M059J (cell line): ENCODE measurements at places on chromosomes 7 and 10.

DNA sequence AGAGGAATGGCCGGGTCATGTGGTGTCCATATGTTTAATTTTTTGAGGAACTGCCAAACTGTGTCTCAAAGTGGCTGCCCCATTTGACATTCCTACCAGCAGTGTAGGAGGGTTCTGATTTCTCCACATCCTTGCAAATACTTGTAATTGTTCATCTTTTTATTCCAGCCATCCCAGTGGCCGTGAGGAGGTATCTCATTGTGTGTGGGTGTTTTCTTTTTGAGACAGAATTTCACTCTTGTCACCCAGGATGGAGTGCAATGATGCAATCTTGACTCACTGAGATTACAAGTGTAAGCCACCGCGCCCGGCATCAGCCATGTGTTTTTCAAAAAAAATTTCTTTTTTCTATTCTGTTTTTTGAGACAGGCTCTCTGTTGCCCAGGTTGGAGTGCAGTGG lies 38.7 kb upstream of the DLG5 start:
- DNase-seq: peak; percentile 50

GRCh38 chr10:103613616-103614015 lies 120.1 kb downstream of the NEURL1 start:
- DNase-seq: no peak

DNA sequence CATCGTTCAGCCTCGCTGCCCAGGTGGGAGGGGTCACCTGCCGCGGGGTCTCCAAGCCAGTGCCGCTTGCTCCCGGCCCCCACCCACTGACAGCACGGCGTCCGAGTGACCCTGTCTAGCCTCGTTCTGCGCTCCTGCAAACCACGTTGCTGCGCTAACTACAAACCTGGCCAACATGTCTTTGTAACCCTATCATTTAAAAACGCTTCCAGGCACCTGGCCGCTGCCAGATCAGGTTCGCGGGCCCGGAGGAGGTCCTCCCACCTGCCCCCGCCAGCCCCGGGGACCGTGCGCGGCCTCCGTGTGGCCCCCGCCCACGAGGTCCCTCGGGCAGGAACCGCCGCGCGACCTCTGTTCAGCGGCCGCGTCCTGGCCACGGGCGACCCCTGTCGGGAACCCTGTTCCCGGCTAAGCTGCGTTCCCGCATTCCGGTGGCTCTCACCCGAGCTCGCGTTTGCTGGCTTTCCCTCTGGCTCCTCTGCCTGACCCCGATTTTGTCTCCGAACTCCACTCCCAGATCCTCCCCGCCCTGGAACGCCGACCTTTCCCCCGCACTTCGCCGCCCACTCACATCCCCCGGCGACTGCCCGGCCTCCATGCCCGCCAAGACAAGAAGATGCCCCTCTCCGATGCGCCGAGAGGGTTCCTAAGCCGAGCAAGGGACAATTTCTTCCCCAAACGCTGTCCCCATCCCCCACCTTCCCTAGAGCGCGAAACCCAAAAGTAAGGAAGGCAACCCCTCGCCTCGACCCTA lies 2.4 kb downstream of the SFMBT2 start:
- peak; percentile 32 for DNase-seq

- no peak for DNase-seq
These were observed 337.9 kb upstream of the SORCS1 start for GRCh38 chr10:107502229-107502985.

- peak; percentile 45 for DNase-seq
These were observed 67.5 kb upstream of the C10orf90 start for GRCh38 chr10:126738001-126738400.

DNA sequence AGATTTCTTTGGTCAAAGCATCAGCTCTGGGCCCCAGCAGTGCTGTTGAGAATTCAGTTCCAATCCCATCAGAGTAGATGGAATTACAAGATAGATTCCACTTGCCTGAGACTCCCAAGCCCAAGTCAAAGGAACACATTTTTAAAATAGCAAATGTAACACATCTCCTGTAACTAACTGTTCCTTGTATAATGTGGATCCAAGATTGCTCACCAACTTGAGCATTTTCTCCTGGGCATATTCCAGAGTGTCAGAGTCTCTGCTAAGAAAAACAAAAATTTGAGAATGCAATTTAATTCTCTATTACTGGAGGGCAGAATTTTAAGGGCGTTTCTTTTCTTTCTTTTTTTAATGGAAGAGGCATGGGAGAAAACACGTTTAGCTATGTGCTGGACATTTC lies 136.7 kb downstream of the NEBL start:
- DNase-seq: no peak

GRCh38 chr7:265192-265997 lies 24.6 kb upstream of the FOXL3 start:
- DNase-seq: peak; percentile 38

DNA sequence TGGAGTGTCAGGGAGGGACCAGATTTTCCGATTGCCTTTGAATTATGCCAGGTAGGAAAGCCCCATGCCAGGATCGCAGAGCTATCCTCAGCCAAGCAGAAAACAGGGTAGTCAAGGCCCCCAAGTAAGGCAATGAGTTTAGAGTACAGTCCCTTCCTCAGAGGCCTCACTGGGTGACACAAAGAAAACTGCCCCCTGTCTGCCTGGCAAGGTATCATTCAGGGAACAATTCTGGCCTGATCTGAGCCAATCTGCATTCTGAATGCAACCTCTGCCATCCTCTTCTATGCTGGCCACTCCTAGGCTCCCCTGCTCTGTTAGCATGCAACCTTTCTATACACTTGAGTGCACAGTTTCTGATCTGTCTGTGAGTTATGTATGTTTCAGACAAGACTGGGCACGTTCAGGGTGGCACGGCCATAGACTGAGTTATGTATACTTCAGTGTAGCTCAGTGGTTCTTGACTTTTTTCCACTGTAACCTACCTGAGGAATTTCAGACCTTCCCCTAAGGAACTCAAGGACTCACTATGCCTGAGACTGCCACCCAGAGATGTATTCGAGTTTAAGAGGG lies 336.8 kb downstream of the PLXNA4 start:
- DNase-seq: no peak

DNA sequence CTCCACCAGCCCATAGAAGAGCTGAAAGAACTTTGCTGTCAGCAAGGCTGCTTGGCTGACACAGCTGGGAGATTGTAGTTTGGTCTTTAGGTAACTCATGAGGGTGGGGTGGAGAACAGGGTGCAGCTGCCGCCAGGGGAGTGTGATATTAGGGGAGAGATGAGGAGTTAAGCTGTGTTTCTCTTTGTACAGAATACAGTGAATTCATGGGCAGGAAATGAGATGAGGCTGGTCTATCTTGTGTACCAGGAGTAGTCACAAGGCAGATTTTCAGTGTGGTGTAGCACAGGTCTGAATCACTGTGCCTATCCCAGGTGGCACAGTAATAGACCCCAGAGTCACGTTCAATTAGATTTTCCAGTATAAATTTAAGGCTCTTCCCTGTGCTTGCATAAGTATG lies 56.6 kb upstream of the TARP start:
- no peak for DNase-seq

DNA sequence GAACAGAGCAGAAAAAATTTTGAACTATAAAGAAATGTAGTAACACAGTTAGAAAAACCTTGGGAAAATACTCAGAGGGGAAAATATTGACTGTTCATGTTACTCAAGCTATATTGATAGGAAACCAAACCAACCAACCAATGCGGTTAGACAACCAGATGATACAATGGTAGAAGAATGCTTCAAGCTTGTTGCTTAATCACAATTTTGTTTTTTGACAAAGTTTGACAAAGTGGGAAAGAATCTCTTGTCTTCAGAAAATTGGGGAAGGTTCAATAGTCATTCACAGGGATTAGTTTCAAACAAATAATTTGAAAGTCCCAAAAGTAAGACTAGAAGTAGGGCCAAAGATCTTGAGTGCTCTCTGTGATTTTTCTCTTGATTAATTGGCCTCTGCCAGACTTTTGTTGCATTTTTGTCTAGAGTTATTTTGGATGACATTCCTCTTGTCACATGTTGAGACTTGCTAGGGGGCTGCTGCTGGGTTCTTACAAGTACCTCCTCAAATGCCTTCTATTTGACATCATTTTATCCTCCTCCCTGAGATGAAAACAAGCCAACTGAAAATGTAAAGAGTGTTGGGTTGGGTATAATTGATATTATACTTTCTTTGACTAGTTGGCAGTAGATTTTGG lies 233.1 kb upstream of the PHYHIPL start:
- DNase-seq: no peak

DNA sequence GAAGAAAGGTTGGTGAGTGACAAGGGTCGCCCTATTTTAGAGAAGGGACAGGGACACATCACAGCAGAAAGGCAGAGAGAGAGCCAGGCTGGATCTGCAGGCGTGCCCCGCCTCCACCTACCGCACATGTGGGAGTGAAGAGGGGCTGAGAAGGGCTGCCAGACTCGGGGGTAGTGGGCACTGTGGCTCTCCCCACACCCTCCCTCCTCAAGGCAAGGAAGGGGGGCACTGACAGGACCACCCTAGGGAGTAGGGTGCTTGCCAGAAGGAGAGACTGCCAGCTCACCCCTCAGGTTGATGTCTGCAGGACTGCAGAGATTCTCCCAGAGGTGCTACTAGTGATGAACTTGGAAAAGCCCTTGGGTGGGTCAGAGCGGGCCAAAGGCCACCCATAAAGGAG lies 62.8 kb upstream of the ZRANB1 start:
- DNase-seq: no peak

DNA sequence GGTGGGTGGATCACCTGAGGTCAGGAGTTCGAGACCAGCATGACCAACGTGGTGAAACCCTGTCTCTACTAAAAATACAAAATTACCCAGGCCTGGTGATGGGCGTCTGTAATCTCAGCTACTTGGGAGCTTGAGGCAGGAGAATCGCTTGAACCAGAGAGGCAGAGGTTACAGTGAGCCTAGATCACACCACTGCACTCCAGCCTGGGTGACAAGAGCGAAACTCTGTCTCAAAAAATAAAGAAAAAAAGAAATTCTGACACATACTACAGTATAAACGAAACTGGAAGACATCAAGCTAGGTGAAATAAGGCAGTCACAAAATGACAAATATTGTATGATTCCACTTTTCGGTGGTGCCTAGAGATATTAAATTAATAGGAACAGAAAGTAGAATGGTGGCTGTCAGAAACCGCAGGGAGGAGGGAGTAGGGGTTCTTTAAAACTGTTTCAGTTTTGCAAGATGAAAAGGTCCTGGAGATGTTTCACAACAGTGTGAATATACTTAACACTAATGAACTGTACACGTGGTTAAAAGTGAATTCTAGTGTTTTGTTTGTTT lies 23.2 kb downstream of the PILRA start:
- no peak for DNase-seq

- peak; percentile 69 for DNase-seq
These were observed 301.3 kb downstream of the RNLS start for GRCh38 chr10:88281592-88282347.

- peak; percentile 62 for DNase-seq
These were observed 40.4 kb downstream of the CREB3L2 start for GRCh38 chr7:137961200-137962177.

DNA sequence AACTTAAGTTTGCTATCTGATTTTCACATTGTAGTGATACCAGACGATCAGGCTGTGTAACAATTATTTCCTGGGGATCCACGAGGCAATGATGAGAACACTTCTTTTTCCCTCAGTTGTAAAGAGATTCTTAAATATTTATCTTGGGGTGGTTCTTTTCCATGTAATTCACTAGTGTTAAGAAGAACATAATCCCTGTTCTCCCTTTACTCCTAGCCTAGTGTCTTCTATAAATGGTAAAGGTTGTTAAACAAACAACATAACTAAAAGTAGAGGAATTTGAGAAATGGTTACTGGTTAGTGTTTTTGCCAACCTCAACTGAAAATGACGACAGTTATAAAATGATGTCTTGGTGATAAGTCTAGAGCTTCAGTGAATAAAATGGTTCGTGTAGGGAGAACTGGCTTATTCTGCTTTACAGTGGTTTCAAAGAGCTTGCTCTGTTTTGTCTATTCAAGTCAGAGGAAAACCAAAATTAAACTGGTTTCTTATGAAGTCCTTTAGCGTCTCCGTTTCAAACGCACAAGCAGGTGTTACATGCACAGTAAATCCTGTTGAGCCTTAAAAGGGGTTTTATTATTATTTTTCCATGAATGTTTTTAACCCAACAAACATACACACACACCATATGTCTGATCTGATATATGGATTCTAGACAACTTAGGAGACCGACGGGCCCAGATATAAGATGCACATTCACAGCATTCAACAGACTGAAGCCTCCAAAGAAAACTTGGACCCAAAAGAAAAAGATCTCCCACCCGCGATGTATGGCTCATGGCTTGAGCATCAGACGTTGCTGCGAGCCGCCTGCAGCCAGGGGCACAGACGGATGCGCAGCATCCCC lies 1.1 kb downstream of the TBX20 start:
- no peak for DNase-seq

- no peak for DNase-seq
These were observed 33.6 kb downstream of the SUFU start for GRCh38 chr10:102537367-102537766.

GRCh38 chr7:83821866-83822265 lies 172.9 kb upstream of the SEMA3E start:
- DNase-seq: no peak

DNA sequence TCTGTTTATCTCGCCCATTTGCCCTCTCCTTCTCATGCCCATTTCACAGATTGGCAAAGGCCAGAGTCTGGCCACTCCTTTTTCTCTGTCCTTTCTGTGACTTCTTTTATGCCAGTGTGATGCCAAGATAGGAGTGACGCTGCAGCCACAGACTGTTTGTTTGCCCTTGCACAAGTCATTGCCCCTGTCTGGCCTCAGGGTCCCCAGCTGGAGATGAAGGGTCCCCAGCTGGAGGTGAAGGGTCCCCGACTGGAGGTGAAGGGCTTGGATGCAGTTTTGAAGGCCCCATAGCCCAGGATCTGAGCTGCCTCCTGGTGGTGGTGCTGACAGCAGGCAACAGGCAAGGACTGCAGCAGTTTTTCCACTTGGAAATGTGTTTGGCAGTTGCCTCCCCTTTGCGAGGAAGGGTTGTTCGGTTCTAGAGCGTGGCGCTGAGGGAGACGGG lies 50.8 kb upstream of the SLC29A3 start:
- DNase-seq: no peak

DNA sequence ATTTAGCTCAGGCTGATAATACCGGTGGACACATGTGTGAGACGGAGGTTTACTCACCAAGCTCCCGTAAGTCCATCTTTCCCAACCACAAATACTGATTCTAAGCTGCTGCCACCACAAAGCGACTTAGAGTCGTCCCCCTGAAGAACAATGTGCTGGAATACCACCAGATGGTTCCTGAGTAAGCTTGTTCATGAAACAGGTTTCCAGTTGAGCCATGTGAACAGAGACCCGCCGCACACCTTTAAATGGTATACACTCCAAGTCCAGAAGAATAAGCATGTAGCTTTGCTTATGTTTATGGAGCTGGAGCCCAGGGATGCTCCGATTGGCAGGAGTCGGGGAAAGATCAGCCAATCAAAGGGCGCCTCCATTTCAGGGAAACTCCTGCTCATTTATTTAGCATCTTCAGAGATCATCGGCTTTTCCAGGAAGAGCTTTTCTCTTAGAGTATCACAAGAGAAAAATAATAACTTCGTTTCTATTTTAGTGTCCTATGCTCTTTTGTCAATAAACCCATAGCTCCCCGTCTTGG lies 261.6 kb upstream of the AOAH start:
- DNase-seq: no peak

- DNase-seq: no peak
These were observed 36.6 kb downstream of the PRKAG2 start for GRCh38 chr7:151840088-151840910.

- peak; percentile 15 for DNase-seq
These were observed 183.6 kb upstream of the NFE2L3 start for GRCh38 chr7:25968205-25968993.
